ENCODE measurements at places on chromosomes 3 and 15.

DNA sequence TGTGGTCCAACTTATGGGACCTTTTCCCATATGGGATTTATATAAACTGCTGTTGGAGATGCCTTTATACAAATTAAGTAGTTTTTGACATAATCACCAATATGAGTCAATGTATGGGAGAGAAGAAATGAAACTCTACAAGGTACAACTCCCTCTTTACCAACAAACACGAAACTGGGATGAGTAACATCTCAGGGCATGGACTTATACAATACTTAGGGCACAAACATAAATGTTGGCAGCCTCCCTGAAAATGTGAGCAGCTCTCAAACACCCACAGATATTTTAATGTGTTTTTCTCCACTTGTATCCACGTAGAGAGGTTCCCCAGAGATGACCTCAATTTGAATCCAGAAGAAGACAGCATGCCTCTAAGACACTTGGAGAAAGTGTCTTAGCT is 161.6 kb downstream of the MAGI1 start:
- no peak for DNase-seq

- DNase-seq, result no peak
These were observed 53.1 kb downstream of the MCF2L2 start for GRCh38 chr3:183375337-183375736.

DNA sequence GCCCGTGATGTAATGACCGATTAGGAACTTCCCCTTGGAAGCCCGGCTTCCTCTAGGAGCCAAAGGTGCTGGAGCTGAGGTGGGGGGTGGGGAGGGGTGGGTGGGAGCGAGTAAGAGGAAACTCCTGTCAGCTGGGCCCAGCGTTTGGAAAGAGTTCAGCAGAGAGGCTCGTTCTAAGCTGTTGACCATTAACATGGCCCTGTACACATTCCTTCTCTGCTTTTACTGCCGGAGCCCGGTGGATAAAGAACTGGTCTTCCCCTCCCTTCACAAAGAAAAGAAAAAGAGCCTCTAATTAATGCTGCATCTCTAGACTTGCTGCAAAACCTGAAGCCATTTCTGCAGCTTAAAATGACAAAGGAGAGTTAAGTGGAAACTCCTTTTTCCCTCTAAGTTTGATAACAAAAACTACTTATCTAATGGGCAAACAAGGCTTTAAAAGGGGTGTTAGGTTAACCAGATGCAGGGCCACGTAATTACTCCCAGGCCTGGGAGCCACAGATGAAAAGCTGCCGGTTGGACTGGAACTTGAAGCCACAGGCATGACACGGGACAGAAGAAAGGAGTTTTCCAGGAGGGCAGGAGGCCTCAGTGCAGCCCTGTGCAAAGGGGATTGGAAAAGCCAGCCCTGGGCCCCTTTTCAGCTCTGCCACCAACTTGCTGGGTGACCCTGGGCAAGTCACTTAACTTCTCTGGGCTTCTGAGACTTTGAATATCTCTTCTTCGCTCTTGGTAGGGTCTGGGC is 71.3 kb downstream of the SMAD6 start:
- DNase-seq, result no peak

DNA sequence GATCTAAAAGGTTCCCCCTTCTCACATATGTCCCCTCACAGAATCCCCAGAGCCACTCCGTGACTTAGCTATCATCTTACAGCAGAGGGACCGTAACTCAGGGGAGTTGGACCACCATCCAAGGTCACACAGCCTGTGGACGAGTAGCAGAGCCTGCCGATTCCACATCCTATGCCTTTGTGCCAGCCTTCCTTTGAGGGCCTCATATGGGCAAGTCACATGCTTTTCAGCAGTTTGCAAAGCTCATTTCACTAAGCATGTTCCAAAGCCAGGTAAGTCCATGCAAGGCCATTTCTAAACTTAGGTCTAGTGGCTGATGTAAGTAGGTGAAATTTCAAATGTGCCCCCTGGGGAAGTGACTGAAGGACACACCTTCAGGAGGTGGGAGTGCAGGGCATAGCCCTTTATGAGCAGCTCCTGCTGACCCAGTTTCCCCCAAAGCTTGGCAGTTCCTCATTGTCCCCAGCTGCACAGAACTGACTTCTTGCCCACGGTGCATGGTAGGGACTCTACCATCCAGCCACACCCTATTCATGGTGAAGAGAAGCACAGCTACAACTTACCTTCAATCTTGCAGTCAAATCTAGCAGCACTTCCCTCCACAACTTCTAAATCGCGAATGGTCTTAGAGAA is 33.3 kb upstream of the HACD2 start:
- DNase-seq, result no peak

DNA sequence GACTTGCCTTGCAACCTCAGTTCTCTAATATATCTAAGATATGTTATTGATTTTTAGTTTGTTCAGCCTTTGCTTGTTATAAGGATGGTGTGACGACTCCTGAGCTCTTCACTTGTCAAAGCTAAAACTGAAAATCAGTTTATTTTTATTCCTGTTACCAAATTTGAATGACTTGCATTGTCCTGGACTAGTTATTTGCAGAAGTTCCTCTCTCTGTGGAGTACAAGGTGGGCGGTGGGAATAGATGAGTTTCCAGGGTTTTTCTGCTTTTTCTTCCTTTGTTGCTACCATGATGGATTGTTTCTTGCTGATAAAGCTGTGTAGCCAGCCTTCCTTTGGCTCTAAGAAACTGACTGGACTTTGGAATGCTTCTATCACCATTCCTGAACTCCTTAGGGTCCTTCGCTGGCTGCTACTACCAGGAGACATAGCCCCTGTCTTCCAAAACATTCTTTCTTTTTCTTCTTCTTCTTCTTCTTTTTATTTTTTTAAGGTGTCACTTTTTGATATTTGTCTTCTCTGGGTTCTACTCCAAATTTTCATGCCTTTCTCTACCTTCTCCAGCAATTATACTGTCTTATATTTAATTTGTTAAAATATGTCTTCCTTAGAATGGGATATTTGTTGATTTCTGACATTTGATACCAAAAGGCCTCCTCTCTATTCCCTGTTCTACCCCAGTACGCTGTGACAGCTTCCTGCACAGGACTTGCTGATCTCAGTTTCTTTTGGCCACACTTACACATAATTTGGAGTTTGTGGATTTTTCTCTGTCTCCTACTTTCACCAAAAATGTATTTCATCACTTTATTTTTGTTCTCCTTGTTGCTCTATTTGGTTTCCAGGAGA is 145.1 kb upstream of the THRB start:
- DNase-seq, result no peak

- DNase-seq, result no peak
These were observed 53.1 kb downstream of the CACNA2D2 start for GRCh38 chr3:50450209-50450921.

- no peak for DNase-seq
These were observed 30.5 kb upstream of the BLM start for GRCh38 chr15:90686435-90687218.

DNA sequence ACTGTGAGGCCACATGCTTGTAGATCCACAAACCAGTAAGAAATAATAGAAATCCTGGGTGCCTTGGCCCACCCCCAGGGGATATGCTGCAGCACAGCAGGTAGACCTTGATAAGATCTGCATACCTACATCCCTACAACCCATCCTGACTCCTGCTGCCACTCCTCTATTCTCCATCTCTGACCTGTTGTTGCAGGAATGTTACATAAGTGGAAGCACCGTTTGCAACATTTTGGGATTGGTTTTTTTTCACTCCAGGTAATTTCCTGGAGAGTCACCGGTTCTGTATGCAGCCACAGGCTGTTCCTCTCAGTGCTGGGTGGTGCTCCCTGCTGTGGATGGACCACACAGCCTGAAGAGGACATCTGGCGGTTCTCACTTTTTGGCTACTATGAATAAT is 16.1 kb upstream of the CSPG5 start:
- no peak for DNase-seq

GRCh38 chr15:50065279-50065678 is 53.8 kb downstream of the ATP8B4 start:
- no peak for DNase-seq

Data from HS-5 (cell line).